H9 (cell line): ENCODE measurements at places on chromosomes 1 and 21. TPM values are rescaled to one million over a fixed set of nuclear protein-coding genes. Genes with fewer than 3 reads are reported as not detected.
A peak's percentile ranks its signal among the peaks of the same experiment; 100 is the strongest.

DNA sequence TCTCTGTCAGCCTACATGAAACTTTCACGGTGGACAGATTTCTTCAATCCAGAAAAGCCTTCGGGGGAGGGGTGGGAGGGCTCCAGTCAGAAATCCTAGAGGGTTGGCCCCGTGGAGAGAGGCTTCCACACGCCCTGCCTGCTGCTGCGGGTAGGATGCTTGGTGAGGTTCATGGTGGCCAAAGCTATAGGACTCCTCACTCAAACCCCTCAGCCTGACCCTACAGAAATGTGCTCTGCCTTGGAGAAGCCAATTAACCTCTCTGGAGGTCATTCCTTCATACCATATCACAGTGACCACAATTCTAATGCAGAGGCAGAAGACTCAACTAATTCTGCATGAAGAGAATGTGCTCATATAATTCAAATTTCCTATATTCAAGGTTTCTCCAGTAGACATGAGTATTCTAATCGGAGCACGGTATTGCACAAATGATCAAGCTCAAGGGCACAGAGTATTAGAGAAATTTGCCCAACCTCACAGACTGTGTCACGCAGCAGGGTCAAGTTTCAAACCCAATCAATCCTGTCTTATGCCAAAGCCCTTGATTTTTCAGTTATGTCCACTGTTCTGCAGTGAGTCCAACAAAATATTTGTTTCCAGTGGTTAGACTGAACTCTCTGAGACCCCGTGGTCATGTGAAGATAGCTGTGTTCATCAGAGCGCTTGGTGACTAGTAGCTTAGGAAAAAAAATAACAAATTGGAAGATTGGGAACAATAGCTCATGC, 104.8 kb downstream of the TOMM20 start:
- DNase-seq = no peak

- no peak for DNase-seq
Measured at GRCh38 chr21:34673006-34673405, 4.2 kb downstream of the CLIC6 start.

DNA sequence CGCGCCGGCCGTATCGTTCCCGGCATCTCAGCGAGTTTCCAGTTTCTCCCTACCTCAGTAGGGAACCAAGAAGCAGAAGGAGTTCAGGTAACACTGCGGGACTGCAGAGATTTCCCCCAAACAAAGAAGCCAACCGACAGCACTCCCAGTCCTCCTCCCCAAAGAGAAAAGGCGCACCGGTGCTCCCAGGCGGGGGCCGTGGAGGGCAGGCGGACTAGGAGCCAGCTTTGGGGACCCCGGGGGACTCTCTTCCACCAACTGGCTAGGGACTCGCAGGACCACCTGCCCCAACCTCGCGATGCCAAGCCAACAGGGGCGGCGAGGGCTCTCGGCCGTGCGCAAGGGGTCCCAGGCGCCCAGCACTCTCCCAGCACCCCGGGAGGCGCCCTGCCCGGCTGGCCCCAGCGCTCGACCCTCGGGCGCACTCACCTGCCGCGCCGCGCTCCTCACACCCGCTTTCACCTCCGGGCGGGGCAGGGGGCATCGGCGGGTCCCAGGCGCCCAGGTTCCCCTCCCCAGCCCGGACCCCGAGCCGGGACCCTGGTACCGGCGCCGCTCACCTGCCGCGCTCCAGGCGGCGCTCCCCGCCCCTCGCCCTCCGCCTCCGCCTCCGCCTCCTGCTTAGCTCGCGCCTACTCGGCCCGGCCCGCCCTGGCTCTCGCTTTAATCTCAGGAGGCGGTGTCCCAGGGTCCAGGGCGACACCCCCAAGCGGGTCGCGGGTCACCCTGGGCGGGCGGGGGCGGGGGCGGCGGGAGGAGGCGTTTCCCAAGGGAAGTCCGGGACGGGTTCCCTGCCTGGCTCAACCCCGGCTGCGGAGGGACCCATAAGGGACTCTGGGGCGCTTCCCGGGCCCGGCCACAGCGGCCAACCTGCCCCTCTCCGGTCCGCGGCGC, at the start of gene TMPRSS2:
Gene TMPRSS2, minus strand, starts transcription at position 638 of the 894 bp plus-strand sequence. CDS start 10,025 bp downstream, outside the sequence.
- peak; percentile 74 for DNase-seq

DNA sequence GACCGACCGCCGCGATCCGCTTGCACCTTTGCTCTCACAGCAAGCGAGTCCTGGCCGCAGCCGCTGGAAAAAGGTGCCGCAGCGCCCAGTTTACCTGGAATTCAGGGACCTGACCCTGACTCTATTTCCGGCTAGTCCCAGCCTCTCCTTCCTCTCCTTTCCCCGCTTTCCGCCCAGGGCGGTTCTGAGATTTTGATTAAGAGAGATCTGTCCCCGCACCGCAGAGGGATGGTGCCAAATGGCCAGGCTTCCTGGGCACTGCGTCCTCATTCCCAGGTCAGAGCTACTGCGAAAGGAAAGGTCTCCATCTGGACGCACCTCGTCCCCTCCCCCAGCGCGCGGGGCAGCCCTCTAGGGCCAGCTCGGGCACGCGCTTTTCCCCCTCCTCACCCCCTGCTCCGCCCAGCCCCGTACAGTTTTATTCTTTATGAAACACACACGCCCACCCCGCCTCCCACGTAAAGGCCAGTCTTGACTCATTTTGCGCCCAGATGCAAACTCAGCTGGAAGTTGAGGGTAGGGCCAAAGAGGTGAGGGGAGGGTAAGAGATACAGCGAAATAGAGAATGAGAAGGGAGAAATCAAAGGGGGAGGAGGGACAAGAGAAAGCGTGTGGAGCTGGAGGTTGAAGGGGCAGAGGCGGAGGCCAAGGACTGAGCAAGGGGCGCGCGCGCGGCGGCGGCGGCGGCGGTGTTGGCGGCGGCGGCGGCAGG, 411.8 kb upstream of the ESRRG start:
- DNase-seq = peak; percentile 60

DNA sequence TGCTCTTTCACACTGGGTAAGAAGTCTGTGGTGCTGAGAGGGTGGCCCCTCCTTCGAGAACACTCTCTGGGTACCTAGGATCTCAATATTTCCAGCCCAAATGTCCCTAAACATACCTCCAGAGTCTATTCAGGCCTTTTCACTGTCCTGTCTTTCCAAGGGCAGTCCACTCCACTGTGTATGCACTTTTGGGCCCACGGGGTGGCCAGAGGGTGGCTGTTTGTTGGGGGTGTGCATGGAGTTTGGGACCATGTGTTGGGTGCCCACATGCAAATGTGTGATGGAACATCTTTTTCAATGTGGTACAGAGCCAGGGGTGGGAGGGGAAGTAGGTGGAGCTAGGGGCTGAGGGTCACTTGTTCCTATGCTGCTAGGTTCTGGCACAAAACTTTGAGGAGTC, 87.5 kb downstream of the FAM78B start:
- DNase-seq = no peak

- no peak for DNase-seq
Measured at GRCh38 chr1:206664740-206665139, 20.0 kb upstream of the MAPKAPK2 start.

GRCh38 chr1:94319319-94320102, 82.1 kb upstream of the ARHGAP29 start:
- no peak for DNase-seq

DNA sequence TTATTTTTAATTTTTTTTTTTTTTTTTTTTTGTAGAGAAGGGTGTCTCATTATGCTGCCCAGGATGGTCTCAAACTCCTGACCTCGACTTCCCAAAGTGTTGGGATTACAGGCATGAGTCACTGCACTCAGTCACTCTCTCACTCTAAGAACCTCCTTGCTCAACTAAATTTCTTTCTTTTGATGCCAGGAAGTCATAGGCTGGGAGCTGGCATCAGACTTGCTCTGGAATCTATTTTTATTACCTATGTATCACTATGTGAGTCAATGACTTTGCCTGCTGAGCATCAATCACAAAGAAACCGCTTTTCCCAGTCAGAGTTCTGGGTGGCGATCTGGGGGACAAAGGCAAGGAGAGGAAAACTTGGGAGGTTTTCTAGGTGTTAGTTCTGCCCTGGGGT, 35.5 kb upstream of the PARP1 start:
- DNase-seq = no peak

GRCh38 chr1:12572522-12572921, 45.5 kb downstream of the DHRS3 start:
- DNase-seq = no peak

- no peak for DNase-seq
Measured at GRCh38 chr1:234889643-234890042, 239.0 kb downstream of the TOMM20 start.

GRCh38 chr1:160834945-160835565, 27.6 kb downstream of the CD244 start:
- no peak for DNase-seq

DNA sequence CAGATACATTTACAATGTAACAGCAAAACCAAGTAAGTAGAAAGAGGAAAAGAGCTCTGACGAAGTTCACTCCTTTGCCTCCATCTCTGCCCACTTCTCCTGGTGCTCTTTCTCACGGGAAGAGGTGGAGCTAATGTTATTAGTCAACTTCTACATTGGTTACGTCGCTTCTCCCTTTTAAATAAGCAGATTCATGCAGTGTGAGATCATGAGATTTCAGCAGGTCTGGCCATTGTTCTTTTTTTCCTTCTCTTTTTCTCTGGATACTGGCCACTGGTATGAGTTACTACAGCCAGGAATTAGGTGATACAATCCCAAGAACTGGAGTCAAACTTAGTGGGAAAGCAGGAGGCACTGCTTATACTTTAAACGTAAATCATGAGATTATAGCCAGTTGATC, 207.1 kb downstream of the AKT3 start:
- no peak for DNase-seq

DNA sequence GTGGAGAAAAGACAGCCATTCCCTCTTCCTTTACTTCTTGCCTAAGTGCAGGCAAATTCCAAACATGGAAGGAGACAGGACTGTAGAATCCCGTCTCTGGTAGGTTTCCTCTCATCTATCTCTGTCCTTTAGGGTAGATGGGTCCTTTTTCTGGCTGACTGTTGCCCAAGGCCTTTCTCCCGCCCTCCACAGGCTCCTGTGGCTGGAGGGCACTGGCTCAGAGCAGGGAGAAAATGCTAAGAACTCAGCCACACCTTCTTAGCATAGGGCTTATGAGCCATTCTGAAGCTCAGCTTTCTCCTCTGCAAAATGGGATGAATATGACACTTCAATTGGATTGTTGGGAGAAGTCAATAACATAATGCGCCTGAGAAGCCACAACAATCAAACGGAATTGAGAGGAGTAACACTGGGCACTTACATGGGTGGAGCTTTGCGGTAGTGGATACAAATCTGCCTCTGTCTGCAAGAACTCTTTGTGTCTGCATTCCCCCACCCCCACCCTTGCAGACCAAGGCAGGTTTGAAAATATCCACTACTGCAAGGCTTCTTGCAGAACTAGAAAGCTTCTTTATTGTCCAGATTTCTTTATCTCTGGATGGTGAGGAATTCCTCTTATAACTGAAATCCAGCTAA, 94.7 kb downstream of the CSMD2 start:
- DNase-seq = no peak

GRCh38 chr1:233433436-233434210, 106.1 kb downstream of the MAP3K21 start:
- DNase-seq = no peak

DNA sequence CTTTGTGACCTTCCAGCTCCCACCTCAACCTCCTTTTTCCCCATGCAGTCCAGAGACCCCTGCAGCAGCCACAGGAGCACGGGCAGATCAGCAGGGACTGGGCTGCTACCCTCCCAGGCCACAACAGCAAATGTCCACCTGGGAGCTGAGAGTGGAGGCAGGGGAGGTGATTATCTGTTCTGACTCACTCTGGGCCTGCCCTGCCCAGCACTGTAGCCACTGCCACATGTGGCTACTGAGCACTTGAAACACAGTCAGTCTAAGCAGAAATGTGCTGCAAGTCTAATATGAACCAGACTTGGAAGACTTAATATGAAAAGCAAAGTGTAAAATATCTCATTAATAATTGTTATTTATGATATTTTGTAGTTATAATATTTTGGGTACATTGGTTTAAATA, 148.9 kb upstream of the VANGL1 start:
- DNase-seq = no peak

DNA sequence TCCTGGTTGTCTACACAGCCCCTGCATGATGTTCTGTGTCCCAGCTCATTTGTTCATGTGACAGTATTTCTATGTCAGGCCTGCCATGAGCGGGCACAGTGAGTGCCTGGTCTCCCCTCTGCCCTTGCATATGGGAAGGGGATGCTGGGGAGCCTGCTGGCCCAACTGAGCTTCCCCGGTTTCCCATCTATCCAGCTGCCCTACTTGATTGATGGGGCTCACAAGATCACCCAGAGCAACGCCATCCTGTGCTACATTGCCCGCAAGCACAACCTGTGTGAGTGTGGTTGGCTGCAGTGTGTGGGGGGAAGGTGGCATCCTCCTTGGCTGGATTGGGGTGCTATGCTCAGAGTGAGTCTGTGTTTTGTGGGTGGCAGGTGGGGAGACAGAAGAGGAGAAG, 1.5 kb downstream of the GSTM4 start:
- DNase-seq = no peak

KCNE2 gene
- 0.29 TPM in 1 of 2 replicates, not detected in the other for total RNA-seq

GNAT2 gene
- 0.20 TPM in 1 of 2 replicates, not detected in the other for total RNA-seq

FASLG gene
- not detected in 2 replicates for total RNA-seq

LMOD1 gene
- 0.31 and 0.44 TPM in 2 replicates for total RNA-seq

IL19 gene
- not detected in 2 replicates for total RNA-seq

CLDN14 gene
- not detected in 2 replicates for total RNA-seq

OR2T29 gene
- not detected in 2 replicates for total RNA-seq
